ENCODE measurements at places on chromosomes 6 and 20.

- no peak for DNase-seq
Measured at GRCh38 chr20:32966382-32966781, 37.9 kb downstream of the SUN5 start.

- no peak for DNase-seq
Measured at GRCh38 chr20:44598423-44599305, 16.3 kb downstream of the PKIG start.

- DNase-seq = no peak
Measured at GRCh38 chr20:64237316-64237715, 18.2 kb upstream of the PCMTD2 start.

GRCh38 chr6:33391922-33392594 is 435 bp downstream of the KIFC1 start:
- peak; percentile 64 for DNase-seq

GRCh38 chr6:169701311-169701953 is 397 bp downstream of the WDR27 start:
- no peak for DNase-seq

DNA sequence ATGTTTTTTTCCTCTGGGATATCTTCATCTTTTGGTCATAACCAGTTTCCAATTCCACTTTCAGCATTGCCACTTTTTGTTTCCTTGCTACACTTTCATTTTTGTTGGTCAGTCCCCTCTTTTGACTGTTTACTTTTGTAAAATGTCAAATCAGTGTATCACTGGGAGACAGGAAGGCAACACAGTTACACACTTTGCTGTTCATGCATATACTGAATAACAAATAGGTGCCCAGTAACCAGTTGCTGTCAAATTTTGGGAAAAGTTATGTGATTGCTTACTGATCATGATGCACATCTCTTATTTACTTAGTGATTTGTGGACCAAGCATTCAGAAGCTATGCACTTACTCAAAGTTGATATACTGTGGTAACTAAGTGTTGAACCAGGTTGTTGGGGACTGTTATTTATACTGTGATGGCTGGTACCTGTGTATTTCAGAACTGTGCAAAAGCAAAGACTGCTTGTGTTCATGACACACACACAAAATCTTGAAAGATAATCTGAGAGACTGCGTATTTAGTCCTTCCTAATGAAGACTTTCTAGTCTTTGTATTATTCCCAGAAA is 41.0 kb downstream of the ZNF292 start:
- peak; percentile 2 for DNase-seq

- peak; percentile 39 for DNase-seq
Measured at GRCh38 chr6:37607944-37608343, 89.7 kb downstream of the MDGA1 start.

GRCh38 chr20:46027245-46027853 is 1.7 kb upstream of the SLC12A5 start:
- peak; percentile 55 for DNase-seq

- DNase-seq = no peak
Measured at GRCh38 chr20:25065072-25065624, 7.2 kb upstream of the ACSS1 start.

DNA sequence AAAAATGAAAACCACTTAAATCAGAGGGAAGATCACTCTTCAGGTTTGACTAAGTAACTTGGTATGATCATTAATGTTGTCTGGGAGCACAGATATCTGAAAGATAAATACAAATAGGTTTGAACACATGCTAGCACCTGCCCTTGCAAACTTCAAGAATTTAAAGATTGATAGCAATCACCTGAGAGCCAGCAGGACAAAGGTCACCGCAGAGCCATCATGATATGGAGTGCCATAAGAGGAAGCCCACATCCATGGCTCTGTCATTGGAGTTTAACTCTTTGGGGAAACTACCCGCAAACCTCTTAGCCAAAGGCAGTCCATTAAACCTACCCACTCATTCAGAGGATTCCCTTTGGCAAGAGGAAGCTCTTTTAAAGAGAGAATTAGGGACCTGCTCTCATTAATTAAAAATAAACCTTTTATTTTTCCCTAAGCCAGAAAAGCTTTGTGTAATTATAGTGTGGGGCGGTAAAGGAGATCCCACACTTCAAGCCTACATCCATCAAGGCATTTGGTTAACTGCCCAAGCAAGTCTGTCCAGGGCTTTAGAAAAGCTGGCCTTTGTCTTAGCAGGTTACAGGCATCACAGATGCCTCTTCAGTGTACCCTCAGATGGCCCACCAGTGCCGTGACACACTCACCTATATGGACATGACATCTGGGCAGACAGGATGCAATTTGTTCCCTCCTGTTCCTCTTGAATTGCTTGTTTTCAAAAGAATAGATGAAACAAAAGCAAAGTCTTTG is 73.0 kb downstream of the SASH1 start:
- DNase-seq = no peak

- no peak for DNase-seq
Measured at GRCh38 chr20:45449528-45449927, 20.0 kb upstream of the WFDC2 start.

GRCh38 chr20:7426890-7427496 is 513.3 kb downstream of the HAO1 start:
- no peak for DNase-seq

- DNase-seq = no peak
Measured at GRCh38 chr20:53678315-53678989, 84.8 kb upstream of the ZNF217 start.

- no peak for DNase-seq
Measured at GRCh38 chr20:17635332-17636244, 46.5 kb downstream of the RRBP1 start.

- DNase-seq = no peak
Measured at GRCh38 chr6:115583290-115583689, 477.4 kb downstream of the FRK start.

DNA sequence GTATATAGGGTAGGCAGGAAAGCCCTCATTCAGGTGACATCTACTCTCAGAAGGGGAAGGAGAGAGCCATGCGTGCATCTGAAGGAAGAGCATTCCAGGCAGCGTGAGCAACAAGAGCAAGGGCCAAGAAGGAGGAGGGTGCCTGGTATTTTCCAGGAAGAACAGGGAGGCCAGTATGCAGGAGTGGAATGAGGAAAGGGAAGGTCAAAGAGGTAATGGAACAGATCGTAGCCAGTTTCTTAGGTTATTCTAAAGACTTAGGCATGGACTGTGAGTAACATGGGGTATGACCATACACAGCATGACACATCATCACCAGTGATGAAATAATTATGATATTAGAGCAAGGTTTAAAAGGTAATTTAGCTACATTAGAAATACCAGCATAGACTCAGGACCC is 24.1 kb downstream of the ALDH8A1 start:
- DNase-seq = no peak

GRCh38 chr20:63857764-63858392 is 3.4 kb upstream of the ABHD16B start:
- DNase-seq = no peak

DNA sequence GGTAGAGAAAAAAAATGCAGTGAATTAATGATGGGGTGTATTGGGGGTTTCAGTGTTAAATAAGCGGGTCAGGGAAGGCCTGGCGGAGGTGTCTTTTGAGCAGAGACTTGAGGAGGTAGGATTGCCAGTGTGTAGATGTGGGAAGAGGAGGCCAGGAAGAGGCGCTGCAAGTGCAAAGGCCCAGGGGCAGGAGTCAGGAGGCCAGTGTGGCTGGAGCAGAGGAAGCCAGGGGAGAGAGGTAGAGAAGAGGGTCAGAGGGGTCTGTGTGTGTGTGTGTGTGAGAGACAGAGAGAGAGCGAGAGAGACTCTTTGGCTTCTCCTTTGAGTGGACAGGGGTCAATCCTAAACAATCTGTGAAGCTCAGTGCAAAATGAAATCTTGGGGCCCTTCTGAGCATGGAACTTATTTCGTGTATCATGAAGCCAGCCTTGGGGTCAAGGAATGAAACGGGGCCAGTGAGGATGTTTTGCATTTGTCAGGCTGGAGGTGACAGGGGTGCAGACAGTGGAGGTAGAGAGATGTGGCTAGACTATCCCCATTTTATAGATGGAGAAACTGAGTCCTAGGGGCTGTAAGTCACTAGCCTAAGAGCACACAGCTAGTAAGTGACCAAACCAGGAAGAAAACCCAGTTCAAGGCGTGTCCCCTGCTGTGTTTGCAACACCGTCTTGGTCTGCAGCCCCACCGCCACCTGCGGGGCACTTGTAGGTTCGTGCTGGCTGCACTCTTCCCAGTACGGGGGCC is 9.7 kb upstream of the IP6K3 start:
- no peak for DNase-seq

- no peak for DNase-seq
Measured at GRCh38 chr6:161833099-161833860, 559.4 kb upstream of the AGPAT4 start.

- no peak for DNase-seq
Measured at GRCh38 chr6:52162940-52163908, 23.0 kb upstream of the IL17A start.

DNA sequence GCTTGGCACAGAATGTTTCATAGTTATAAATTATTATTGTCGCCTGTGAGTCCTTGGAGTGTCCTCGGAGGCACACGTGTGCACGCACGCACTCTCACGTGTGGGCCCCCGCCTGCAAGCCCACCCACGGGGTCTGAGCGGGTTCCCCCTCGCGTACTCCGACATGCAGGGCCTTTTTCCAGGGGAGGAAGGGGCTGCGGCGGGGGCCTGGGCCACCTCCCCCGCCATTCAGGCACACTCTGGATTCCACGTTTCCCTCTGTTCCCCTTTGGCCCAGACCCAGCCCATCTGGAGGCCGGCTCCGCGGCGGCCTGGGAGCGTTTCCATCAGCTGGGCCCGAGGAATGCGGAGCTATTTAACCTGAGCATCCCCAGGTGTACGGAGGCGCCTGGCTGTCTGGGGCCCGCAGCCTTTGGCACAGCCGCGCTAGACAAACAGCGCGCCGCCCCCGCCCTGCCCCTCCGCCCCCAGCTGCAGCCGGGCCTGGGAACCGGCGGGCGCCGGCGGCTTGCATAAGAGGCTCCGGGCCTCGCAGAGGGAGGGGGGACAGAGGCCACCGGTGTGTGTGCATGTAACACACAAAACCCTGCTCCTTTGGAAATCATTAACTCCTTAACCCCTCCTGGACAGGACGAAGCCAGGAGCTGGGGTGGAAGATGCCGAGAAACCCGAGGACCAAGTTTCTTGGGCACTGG is 3.3 kb downstream of the ID1 start:
- no peak for DNase-seq

DNA sequence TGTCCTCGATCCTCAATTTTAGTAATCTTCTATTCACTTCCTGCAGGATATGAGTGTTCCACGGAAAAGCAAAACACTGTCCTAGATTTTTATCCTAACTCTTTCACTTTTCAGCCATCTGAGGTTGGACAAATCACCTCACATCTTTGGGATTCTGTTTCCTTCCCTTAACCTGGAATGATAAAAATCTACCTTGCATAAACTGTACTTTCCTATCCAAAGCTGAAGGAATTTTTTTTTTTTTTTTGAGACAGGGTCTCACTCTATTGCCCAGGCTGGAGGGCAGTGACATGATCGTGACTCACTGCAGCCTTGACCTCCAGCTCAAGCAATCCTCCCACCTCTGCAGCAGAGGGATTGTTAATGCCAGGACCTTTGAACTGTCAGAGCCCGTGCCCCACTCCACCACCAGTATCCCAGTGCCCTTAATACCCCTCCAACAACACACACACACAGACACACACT is 20.5 kb downstream of the CAPN11 start:
- DNase-seq = no peak

DNA sequence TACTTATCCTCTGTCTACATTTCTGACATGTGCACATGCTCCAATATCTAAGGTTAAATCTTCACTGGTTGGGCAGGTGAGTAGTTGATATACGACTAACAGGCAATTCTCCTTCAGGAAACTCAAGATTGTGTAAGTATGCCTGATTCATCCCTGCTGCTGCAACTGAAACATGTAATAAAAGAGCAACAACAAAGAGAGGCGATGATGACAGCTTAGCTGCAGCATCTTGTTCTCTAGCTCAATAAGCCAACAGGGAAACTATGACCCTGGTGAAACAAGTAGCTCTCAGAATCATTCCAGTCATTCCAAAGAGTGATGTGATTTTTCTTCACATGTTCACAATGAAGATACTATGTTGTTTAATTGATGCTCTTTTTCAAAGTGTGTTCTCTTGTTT is 74.4 kb downstream of the ELOVL4 start:
- peak; percentile 32 for DNase-seq

DNA sequence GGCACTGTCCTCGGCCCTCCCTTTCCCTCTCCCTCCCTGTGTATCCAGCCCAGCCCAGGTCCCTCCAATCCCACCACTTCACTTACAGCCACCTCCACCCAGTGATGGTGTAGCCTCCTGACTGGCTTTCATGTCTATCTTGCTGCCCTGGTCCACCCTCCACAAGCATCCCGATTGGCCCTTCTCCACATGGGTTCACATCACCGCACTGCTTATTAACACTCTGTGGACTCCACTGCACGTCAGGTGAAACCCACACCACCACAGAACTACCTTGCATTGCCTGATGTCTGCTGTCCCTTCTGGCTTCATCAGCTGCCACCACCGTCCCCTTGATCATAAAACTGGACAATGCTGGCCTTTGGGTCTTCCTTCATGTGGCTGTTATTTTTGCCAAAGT is 220.4 kb upstream of the ARID1B start:
- no peak for DNase-seq

- peak; percentile 46 for DNase-seq
Measured at GRCh38 chr6:28648035-28648877, 122.6 kb downstream of the GPX5 start.

GRCh38 chr6:33926451-33926850 is 122.6 kb upstream of the MLN start:
- DNase-seq = no peak

DNA sequence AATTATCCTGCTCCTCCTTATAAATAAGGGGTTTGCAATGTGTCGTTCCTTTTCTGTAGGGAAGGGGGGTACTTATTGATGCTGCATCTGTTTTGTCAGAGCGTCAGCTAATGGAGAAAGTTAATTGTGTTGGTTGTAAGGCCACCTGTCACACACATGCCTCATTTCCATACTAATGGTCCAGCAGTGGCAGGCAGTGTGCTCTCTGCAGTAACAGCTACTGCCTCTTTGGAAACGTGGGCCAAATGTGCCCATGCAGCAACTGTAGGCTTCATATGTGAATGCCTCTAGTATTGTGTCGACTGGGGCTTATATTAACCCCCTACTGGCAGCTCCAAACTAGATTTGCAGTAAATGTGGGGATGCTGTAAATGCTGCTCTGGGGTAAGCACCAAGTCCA is 56.3 kb upstream of the OLIG3 start:
- no peak for DNase-seq

DNA sequence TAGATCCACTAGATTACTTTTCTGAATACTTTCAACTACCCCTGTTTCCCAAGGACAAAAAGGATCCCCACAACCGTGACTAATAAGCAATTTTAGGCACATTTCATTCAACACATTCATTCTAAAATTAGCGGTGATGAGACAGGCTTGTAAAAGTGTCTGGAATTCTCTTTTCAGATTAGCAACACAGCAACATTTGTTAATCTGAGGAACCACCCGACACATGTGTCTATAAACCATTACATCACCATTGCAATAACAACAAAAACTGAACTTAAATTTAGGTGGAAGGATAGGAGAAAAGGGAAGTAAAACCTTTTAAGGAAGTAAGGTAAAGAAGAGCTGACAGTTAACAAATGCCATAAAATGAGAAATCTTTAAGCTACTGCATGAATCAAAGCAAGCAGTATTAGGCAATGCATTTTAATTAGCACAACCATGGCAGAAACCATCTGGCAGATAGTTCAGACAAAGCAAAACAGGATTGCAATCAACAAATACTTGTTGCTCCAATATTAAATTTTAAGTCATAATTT is 49.1 kb downstream of the MAP3K7 start:
- peak; percentile 97 for DNase-seq
